Activated T-cell treated with anti-CD3 and anti-CD28 coated beads, Interleukin-2, amount 50 U/mL, for 72 hours (primary cell): ENCODE measurements at places on chromosomes 11 and 22. TPM values are rescaled to one million over a fixed set of nuclear protein-coding genes. Genes with fewer than 3 reads are reported as not detected.
A peak's percentile ranks its signal among the peaks of the same experiment; 100 is the strongest.

DNA sequence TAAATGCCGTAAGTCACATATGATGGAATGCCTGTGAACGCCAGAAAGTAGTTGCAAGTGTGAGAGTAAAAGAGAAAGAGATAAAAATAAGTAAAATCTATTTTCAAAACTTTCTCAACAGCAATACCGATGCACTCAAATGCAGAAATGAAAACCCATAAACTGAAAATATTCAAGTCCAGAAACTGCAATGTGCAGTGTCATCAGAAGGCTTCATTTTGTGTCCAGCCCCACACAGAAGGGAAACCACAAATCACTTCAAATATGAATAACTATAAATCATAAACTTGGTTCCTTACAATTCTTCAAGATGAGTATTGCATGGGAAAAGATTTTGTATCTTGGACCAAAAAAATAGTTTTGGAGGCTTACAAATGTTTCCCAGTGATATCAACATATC is 375.2 kb upstream of the ANO5 start:
- no peaks in the 10 kb centered on the region for H3K4me1 ChIP-seq
- H3K4me3 ChIP-seq: no peak overlapping the region
- H3K27me3 ChIP-seq: no peaks in the 10 kb centered on the region

GRCh38 chr11:21541187-21541751 is 651.6 kb upstream of the ANO5 start:
- H3K4me1 ChIP-seq: no peaks in the 10 kb centered on the region
- H3K36me3 ChIP-seq: no peaks in the 10 kb centered on the region
- H3K27me3 ChIP-seq: no peaks in the 10 kb centered on the region
- H3K27ac ChIP-seq: no peak overlapping the region
- no peak for DNase-seq

KRTAP5-11 gene
- total RNA-seq: not detected

DNA sequence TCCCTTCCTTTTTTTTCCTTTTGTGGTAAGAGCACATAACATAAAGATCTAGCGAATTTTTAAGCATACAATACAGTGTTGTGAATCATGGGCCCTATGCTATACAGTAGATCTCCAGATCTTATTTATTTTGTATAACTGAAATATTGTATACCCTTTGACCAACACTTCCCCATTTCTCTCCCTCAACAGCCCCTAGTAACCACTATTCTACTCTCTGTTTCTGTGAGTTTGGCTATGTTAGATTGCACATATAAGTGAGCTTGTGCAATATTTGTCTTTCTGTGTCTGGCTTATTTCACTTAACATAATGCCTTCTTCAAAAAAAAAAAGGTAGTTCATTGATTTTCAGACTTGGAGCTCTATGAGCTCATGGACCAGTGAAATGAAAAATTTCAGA is 180.5 kb downstream of the C11orf91 start:
- peaks cover 45% of the 10 kb centered on the region for H3K27me3 ChIP-seq
- H3K4me1 ChIP-seq: no peaks in the 10 kb centered on the region
- no peak overlapping the region for H3K4me3 ChIP-seq
- no peak for DNase-seq

- H3K4me3 ChIP-seq: no peak overlapping the region
- no peak overlapping the region for H3K27ac ChIP-seq
- DNase-seq: no peak
- no peaks in the 10 kb centered on the region for H3K4me1 ChIP-seq
Measured at GRCh38 chr11:39817241-39817640, 1642.2 kb downstream of the LRRC4C start.

DNA sequence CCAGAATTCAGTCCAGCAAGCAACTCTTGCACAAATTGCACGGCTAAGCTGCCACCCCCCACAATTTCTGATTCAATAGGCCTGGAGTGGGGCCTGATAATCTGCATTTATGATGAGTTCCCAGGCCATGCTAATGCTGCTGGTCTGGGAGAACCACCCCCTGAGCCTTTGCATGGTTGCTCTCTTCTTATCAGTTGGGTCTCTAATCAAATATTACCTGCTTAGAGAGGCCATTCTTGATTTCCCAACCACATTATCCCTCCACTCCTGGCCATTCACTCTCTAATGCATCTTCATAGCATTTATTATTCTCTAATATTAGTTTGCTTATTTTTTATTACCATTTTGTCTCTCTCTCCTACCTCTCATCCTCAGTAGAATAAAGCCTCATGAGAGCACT is 99.5 kb downstream of the NAV2 start:
- H3K36me3 ChIP-seq: no peaks in the 10 kb centered on the region
- H3K27ac ChIP-seq: no peak overlapping the region
- H3K4me3 ChIP-seq: no peak overlapping the region
- no peaks in the 10 kb centered on the region for H3K27me3 ChIP-seq
- no peaks in the 10 kb centered on the region for H3K4me1 ChIP-seq
- no peak for DNase-seq

DNA sequence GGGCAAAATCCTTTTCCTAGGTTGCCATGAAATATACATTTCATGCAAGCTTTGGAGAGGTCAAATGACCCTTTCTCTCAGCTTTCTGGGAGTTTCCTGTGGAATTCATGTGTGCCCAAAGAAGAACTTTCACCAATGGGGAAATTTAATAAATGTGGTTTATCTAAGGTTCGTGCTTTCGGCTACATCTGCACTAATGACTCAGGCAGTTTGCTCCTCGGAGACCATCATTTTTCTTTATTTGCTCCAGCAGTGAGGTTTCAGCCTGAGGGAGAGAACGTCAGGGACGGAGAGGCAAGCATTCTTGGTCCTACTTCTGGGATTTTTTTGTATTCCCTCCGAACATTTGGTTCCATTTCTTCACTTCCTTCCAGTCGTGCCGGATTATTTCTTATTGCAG is 85.2 kb downstream of the FLI1 start:
- no peak for DNase-seq
- peak overlapping the region; percentile 29 for H3K27ac ChIP-seq
- H3K4me3 ChIP-seq: no peak overlapping the region
- no peaks in the 10 kb centered on the region for H3K27me3 ChIP-seq
- H3K4me1 ChIP-seq: peaks cover 43% of the 10 kb centered on the region
- peaks cover 6% of the 10 kb centered on the region for H3K36me3 ChIP-seq

GAS2L1 gene
- total RNA-seq: 0.79 TPM

GRCh38 chr11:5550440-5551095 is 2.2 kb upstream of the OR52H1 start:
- H3K27me3 ChIP-seq: no peaks in the 10 kb centered on the region
- no peak overlapping the region for H3K4me3 ChIP-seq
- H3K27ac ChIP-seq: no peak overlapping the region
- no peaks in the 10 kb centered on the region for H3K4me1 ChIP-seq
- H3K36me3 ChIP-seq: no peaks in the 10 kb centered on the region
- DNase-seq: no peak

DNA sequence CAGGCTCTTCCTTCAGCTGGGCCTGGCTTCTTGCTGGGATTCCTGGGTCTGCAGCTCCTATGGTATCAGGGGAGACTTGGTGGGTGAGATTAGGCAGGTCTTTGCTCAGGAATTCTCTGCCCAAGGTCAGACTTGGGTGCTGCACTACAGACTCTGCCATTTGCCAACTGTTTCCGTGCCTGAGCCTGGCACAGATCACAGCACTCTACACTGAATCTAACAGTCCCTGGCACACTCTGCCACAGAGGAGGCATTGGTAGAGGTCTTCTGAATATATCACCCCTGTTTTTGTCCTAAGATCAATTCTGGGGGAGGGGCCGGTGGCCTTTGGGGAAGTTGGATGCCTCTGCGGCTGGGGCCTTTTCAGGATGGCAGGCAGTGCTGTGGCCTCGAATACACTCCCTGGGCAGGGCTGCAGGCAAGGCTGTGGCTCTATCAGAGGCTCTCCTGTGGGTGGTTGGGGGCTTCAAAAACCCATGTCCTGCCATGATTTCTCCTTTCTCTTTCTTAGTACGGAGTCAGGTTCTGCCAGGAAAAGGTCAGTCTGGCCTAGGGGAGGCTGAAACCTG is 115.0 kb upstream of the NARS2 start:
- H3K4me1 ChIP-seq: no peaks in the 10 kb centered on the region
- no peak overlapping the region for H3K4me3 ChIP-seq
- no peak overlapping the region for H3K27ac ChIP-seq
- no peaks in the 10 kb centered on the region for H3K36me3 ChIP-seq
